Inflammatory macrophage treated with lipopolysaccharide for 4 hours (primary cell): ENCODE measurements at places on chromosomes 7 and 10.
A peak's percentile ranks its signal among the peaks of the same experiment; 100 is the strongest.

GRCh38 chr10:104415526-104416165 lies 62.0 kb downstream of the CFAP58 start:
- DNase-seq = no peak

DNA sequence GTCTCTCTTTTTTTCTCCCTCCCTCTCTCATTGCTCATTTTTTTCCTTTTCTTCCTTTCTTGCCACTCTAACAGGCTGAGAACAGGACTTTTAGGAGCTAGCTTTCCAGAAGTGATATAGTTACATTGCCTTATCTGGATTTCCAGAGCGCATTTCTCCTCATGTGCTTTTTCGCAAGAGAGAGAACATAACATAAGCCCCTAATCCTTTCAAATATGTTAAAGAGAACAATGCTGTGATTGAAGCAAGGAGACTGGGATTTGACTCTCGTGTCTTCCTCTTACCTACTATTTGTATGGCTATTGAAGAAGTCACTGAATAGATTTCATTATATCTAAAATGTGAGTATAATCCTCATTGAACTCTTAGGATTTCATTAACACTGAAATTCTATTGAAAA lies 101.2 kb upstream of the PRPS1L1 start:
- no peak for DNase-seq

DNA sequence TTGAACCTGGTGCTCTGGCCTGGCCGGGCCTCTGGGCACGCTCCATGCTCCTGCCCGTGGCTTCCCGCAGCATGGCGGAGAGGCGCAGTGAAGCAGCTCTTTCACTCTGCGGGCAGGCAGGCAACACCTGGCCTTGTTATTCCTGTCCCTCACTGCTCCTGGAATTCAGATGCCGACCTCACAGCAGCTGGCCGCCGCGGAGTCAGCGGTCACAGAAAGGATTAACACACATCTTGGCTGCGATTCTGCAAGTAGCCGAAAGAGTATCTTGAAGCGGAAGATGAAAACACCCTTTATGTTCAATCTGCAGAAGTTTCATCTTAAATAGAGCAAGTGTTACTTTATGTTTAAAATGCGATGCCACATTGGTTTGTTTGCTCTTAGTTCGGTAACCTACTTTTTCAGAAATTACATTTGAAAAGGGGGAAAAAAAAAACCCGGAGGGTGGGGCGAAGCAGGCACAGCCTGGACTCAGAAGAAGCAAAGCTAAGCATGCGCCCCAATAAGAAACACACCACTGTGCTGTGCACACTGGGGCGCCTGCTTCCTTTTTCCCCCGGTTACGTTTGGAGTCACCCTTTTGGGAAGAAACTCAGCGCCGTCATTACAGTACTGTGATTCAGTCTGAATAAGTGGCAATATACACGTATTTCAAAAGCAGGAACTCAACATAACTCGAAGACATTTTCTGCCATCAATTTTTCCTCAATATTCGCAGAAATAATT lies 42.3 kb downstream of the BRI3 start:
- DNase-seq = no peak

GRCh38 chr10:100749309-100750217 lies 4.2 kb downstream of the PAX2 start:
- DNase-seq = no peak

GRCh38 chr10:89210794-89211425 lies 3.8 kb upstream of the CH25H start:
- no peak for DNase-seq

DNA sequence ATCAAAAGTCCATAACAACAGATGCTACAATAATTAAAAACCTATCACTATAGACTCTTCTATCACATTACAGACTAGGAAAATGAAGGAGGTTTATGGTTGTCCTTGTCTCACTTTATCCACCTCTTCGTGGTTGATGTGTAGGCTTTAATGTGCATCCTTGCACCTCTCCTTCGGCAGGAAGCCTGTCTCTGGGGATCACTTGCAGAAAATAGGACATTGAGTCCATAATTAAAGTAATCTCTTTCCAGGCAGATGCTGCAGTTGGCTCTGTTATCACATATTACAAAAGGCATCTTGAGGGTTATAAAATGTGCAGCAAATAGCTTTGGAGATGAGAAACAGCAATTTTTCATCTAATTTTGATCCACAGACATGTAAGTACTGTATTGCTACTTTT lies 168.4 kb downstream of the RELN start:
- no peak for DNase-seq

DNA sequence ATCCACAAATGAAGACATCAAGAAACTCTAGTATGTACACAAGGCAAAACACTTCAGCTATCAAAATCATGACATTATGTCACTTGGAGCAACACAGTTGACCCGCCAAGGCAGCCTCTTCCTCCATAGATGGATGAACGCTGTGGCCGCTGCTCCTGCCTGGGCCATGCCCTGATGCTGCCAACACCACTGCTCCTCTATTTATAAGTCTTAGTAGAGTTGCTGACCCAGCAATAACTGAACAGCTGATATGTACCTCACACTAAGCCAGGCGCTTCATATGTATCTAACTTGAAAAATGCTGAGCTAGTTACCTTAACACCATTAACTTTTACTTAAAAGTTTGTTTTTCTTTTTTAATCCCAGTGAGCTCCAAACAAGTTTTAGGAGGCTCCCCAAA lies 131.9 kb downstream of the LYZL1 start:
- no peak for DNase-seq

DNA sequence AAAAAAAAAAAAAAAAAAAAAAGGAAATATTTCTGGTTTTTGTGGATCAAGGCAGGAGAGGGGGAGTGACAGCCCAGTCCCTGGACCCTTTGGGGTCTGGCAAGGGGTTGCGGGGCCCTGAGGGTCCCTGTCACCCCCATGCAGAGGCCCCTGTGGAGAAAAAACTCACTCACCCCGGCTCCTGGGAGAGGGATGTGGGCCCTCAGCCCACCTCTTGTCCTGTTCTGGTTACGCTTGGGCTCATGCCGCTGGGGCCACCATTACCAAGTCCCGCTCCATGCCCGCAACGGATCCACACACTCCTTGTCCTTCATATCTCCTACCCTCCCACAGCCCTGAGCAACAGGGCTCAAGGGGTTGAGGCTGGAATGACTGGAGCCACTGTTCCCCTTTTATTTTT lies 1.0 kb upstream of the TMEM184A start:
- DNase-seq = no peak

GRCh38 chr10:86765548-86765947 lies 9.1 kb downstream of the BMPR1A start:
- DNase-seq = no peak

DNA sequence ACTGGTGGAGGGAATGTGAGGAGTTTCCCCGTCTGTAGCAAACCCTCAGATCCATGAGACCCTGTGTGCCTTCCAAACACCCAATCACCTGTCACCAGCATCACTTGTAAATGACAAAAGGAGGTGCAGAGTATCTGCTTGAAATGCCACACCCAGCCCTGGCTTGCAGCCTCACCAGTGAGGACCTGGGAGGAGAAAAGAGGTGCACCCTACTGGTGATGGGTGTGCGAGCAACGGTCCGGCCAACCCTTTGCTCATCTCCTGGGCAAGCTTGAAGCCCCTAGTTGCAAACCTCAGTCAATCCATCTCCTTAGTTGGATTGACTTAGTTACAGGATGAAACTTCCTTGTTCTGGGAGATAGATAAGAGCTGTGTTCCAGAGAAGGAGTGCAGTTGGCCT lies 62.4 kb upstream of the WAPL start:
- no peak for DNase-seq

DNA sequence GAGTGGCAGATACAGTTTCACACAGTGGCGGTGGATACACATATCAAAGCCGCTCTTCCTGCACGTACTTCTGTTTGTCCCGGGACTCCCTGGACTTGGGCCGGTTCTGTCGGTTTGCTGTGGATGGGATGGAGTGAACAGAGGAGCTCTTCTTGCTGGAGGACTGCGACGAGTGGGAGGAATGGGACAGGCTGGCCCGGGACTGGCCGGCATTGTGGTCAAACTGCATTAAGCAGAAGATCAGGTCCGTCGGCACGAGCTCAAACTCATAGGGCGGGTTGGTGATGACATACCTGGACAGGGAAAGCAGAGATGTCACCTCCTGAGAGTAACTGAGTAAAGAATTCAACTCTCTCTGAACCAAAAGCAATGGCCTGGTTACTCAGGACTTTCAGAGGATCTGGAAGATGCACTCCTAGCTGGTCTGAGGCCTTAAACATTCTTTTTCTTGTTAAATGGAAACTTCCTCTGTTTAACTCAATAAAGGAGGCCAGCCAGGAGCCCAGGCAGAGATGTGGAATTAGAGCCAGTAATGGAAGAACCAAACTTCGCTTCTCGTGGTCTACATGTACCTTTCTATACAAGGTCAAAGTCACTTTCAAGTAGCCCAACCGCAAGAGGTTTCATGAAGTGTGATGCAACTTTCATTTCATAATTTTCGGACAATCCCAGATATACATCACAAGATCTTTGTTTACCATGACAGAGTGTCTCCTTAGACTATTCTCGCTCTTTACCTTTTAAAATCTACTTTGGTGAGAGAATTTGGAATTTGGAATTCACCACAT lies 750.2 kb downstream of the KCNMA1 start:
- DNase-seq = peak; percentile 24

GRCh38 chr10:131140606-131141005 lies 170.9 kb downstream of the TCERG1L start:
- no peak for DNase-seq

GRCh38 chr10:767211-767610 lies 77.7 kb upstream of the DIP2C start:
- DNase-seq = no peak
